ENCODE measurements at places on chromosomes 11 and 22.

DNA sequence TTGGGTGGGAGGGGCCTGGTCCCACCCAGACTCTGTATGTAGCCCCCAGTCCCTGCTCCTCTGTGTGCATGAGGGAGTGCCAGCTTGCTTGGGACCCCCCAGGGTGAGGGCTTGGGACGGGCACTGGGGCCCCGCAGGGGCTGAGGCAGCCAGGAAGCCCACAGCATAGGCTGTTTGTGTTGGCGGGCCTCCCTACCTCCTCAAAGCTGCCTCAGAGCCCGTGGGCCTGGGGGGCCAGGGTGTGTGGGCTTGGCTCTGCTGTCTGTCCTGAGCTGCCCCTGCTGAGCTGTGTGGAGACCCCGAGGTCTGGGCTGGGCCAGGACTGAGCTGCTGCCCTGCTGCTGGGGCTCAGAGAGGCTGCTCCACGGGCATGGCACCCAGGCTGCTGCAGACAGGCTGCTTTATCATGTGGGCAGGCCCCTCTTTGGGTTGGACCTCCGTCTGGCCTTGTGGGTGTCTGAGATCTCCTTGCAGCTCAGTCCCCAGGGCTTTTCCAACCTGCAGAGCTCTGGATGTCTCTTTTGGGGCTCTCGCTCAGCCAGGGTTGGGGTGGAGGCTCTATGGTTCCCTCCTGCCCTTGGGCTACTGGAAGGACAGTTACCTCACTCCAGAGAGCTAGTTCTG lies 3.3 kb downstream of the TSPAN4 start:
- DNase-seq, result no peak

- DNase-seq, result no peak
Measured at GRCh38 chr11:77126156-77126775, 1.8 kb upstream of the MYO7A start.

GRCh38 chr11:71518506-71519471 lies 8.3 kb upstream of the KRTAP5-7 start:
- DNase-seq, result no peak

- DNase-seq, result no peak
Measured at GRCh38 chr11:80309301-80309700, 868.5 kb upstream of the TENM4 start.

DNA sequence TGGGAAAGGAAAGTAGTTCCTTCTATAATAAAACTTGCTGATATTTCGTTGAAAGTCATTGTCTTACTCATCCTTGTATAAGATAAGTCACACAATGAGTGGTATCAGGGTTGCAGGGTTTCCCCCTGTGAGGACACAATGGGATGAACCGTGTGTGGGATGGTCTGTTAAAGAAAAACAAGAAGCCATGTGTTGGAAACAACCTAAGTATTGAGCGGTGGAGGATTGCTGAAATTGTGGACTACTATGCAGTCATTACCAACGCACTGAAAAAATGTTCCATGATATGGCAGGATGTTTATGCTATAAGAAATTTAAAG lies 28.6 kb downstream of the PTPRJ start:
- DNase-seq, result no peak
